Urothelium cell line (cell line): ENCODE measurements at places on chromosomes 2 and 18.

DNA sequence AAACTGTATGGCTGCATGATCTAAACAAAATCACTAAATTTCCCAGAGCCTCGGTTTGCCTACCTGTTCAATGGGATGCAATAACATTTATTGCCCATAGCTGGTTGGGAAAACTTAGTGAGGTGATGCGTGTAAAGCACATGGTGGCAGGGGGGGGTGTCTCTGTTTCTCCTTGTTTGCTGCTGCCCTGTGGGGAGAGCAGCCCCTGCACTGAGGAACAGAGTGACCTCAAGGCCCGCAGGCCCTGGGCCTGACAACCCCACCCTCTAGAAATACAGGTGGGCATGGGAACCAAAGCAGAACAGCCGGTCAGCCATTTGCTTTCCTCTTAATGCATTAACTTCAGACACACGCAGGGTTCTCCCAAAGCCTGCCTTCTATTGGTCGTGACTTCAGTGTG lies 55.1 kb upstream of the SLC66A3 start:
- DNase-seq: no peak

DNA sequence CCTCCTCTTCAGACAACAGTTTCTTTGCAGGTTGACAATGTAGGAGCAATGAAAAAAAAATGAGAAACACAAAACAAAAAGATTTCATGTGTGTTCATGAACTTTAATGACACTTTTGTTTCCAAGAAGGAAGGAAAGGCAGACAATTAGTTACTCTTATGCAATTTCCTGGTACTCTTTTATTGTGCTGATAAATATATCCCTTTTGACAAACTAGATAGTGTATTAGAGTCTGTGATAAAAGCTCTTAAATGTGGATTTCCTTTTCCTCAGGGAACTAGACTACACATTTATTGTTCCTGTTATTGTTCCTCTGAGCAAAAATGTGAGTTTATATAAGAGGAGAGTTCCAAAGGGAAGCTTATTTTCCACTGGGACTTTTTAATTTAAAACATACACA lies 188.7 kb upstream of the NRXN1 start:
- DNase-seq: no peak

- no peak for DNase-seq
Measured at GRCh38 chr2:69776886-69777785, 35.2 kb downstream of the ANXA4 start.

- DNase-seq: peak; percentile 57
Measured at GRCh38 chr2:112048887-112049286, 6.2 kb upstream of the TMEM87B start.

GRCh38 chr2:141710589-141711239 lies 420.1 kb downstream of the LRP1B start:
- DNase-seq: no peak

DNA sequence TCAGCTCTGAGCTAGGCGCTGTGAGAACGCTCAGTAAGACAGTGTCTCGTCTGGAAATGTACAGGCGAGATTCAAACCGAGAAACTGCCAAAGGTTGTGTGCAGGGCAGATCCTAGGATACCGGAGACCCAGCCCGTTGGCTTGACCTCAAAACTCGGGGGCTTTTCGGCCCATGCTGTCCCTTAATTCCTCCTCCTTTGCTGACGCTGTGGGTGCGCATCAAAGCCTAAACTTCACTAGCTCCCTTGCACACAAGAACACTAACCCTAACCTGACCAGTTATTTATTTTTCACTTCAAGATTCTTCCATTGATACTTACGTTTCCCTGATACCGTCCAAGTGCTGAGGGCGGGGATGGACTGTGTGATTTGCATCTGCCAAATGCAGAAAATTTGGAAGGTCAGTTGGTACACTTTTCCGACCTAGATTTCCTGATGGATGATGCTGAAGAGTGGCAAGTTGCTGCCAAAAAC lies 1.0 kb upstream of the AAK1 start:
- no peak for DNase-seq

DNA sequence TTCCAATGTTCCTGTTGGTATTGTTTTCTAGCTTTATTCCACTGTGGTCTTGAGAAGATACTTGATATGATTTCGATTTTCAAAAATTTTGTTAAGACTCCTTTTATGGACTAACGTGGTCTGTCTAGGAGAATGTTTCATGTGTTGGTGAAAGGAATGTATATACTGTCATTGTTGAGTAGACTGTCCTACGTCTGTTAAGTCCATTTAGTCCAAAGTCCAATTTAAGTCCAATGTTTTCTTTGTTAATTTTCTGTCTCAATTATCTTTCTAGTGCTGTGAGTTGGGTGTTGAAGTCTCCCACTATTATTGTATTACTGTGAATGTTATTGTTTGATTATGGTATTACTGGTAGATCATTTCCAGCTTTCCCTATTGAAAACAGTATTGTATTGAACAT lies 55.8 kb upstream of the TTC27 start:
- no peak for DNase-seq

DNA sequence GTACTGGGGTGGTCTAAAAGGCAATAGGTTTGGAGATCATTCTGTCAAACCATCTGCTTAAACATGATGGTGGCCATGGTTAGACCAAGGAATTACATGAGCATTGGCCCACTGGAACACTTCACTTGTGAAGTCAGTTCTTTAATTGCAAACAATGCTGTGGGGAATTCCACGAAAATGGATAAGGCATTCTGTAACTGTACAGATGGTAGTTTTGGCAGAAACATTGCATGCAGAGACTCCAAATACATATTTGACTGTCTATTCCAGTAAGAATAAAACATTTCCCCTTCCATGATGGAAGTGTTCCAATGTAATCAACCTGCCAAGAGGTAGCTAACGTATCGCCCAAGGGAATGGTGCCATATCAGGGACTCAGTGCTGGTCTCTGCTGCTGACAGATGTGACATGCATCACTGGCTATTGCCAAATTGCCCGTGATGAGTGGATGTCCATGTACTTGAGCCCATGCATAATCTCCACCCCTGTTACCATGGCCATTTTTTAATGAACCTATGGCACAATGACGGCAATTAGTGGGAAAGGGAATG lies 417.9 kb downstream of the CDH7 start:
- no peak for DNase-seq

GRCh38 chr2:199147216-199147615 lies 310.5 kb downstream of the SATB2 start:
- no peak for DNase-seq

DNA sequence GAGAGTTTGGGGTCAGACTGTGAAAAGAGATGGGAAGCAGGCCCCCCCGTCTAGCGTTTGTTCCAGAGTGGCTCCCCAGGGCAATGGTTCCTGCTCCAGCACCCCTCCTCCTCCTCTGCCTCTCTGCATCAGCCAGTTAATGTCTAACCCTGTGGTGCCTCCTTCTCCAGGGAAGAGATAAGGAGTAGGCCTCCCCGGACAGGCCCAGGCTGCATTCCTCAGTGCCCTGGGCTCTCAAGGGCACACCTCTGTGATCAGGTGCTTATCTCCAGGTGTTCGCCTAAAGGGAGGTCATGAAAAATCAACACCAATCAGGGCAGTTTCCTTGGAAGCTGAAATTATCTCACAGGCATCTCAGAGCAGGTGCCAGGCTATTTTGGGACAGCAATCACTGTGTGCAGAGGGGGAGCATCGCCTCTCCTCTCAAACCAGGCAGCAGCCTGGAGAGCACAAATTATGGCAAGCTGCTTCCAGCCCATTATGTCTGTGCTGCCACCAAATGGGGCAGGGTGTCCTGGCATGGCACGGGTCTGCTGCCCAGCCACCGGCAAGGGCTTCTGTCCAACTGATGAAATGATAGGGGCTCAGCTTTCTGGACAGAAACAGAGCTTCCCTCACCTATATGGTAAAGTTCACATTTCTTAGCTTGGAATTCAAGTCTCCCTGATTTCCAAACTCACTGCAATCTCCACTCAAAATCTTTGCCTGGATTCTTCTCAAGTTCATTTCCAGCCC lies 255.8 kb upstream of the SLC14A2 start:
- no peak for DNase-seq

GRCh38 chr2:13474538-13474937 lies 757.8 kb downstream of the TRIB2 start:
- peak; percentile 5 for DNase-seq

GRCh38 chr18:36539674-36540231 lies 242.2 kb downstream of the FHOD3 start:
- DNase-seq: no peak

GRCh38 chr2:161045726-161046125 lies 114.5 kb upstream of the TANK start:
- no peak for DNase-seq

GRCh38 chr2:57759131-57759530 lies 287.5 kb upstream of the VRK2 start:
- no peak for DNase-seq

GRCh38 chr2:120520929-120521912 lies 175.3 kb downstream of the INHBB start:
- DNase-seq: peak; percentile 56

- DNase-seq: no peak
Measured at GRCh38 chr18:7488571-7488970, 78.5 kb upstream of the PTPRM start.

GRCh38 chr2:42663828-42664227 lies 95.4 kb downstream of the MTA3 start:
- DNase-seq: no peak

DNA sequence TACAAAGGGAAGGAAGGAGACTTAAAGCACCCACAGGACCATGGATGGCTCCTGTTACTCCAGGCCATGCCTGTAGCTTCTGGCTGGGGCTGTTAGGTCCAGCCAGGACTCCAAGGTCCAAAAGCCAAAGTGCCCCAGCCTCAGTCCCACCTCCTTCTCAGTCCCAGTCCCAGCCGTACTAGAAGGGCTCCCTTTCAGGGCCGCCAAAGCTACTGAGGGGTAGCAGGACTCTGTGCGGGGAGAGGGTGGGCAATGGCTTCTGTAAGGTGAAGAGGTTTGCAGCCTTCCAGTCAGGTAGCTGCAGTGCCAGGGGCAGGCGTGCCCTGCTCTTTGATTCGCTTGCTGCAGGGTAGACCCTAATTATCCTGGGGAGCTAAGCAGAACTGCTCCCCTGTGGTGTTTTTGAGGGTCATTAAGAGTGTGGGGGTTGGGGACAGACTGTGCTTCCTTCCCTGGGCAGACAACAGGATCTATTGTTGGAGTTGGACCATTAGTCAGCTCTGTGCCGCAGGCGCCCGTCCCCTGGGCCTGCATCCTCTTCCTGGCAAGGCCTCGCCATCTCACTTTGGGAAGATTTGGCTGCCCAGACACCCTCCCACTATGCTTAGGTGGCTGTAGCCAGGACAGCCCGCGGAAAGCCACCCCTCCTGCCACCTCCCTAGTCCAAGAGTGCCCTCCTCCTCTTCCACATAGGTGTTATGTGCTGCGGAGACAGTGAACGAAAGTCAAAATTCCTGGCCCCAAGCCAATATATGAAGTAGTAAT lies 118.8 kb downstream of the ZBTB7C start:
- peak; percentile 30 for DNase-seq

DNA sequence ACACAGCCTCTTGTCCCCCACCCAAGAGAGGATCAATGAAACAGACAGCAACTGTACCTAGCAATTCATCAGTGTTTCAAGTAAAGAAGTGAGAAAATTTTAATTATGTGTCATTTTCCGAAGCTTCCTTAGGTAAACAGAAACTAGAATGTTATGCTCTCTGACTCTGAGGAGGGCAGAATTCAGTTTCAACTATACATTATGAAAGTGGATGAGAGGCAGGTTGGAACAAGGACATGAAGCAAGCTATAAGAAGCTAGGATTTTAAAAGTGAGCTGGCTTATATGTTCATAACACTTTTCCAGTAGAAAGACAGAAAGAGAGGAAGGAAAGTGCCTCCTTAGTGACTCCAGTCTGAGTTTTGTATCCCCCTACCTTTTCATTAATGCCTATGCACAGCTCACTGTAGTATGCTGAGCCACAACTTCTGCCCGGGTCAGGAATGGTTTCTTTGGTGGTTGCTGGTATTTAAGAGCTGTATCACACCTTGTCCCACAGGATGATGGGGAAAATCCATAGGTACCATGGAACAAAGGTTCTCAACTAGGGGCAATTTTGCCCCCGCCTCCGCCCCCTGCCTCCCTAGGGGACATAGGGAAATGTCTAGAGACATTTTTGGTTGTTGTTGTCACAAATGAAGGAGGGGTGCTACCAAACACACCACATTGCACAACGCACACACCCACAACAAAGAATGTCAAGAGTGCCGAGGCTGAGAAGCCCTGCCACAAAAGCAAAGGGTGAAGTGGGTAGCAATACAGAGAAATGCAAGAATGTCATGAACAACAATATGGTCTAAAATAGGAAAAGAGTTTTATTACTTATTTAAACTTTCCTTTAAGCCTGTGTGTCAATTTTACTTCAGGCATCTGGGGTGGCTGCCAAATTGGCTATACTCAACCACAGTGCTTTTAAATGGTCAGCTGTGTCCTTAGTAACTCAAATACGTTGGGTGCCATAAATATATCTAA lies 161.0 kb upstream of the ZFP36L2 start:
- DNase-seq: no peak

DNA sequence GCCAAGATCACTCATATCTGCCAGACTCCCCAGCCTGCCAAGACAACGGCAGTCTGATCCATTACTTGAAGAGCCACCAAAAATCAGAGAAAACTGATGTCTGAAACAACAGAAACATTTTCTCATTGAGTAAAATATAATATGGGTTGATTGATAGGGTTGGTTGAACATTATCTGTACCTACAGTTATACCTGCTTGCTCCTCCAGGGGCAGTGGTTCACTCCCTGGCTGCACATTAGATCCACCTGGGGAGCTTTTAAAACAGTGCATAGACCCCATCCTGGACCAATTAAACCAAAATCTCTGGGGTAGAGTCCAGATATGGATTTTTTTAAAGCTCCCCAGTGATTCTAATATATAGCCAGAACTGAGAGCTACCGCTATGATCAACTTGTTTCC lies 43.6 kb upstream of the SLC14A2 start:
- DNase-seq: no peak

GRCh38 chr2:40160751-40161218 lies 291.1 kb downstream of the SLC8A1 start:
- no peak for DNase-seq

DNA sequence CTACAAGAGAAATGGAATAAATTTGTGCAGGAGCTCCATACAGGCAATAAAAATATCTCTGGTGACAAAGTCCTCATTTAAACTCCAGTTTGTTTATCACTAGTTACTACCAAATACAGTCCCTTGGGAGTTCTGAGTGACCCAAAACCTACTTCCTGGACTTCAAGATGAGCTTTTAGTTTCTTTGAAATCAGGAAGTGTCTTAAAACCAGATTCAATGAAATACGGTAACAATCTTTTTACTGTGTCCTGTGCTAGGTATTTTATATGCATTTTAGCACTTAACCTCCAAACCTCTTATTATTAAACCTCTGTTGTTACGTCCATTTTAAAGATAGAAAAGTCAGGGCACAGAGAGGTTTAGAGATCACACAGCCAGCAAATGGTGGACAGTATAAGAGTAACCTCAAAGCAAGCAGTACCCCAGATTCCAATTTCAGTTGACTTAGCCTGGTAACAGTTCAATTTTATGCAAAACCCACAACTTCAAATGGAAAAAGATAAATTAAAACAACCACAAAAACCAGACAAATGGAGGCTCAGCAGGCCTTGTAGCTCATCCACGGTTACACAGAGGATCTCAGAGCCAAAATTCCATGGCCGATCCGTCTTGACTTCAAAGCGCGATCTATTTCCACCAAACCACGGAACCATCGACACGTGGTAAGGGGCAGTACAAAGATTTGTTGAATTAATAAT lies 1.3 kb upstream of the KCMF1 start:
- no peak for DNase-seq
